Stimulated activated CD4-positive, alpha-beta T cell treated with anti-CD3 and anti-CD28 coated beads, Interleukin-15, amount 100 ng/mL, for 1 hour (primary cell): ENCODE measurements at places on chromosomes 4 and X.

DNA sequence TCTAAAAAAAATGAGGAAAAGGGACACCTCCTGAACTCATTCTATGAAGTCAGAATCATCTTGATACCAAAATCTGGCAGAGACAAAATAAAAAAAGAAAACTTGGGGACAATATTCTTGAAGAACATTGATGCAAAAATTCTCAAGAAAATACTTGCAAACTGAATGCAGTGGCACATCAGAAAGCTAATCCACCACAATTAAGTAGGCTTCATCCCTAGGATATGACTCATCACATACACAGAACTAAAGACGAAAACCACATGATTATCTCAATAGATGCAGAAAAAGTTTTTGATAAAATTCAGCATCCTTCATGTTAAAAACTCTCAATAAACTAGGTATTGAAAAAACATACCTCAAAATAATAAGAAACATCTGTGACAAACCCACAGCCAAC, 98.3 kb downstream of the FAM47B start:
- DNase-seq = no peak

DNA sequence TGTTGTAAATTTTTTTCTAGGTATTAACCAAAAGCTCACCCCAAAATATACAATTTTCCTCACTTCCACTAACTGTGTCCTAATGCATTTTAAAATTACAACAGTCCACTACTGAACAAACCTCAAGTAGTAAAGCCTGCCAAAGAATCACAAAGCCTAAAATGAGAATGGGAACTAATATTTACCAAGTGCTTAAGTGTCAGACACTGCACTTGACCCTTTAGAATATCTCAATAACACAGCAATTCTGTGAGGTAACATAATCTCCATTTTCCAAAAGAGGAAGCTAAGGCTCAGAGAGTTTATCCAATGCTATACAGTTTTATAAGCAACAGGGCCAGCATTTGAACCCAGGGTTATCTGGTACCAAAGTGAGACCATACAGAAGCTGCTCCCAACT, 4.9 kb downstream of the SLC9A7 start:
- no peak for DNase-seq

- DNase-seq = no peak
Measured at GRCh38 chrX:113400193-113400704, 559.6 kb upstream of the AMOT start.

DNA sequence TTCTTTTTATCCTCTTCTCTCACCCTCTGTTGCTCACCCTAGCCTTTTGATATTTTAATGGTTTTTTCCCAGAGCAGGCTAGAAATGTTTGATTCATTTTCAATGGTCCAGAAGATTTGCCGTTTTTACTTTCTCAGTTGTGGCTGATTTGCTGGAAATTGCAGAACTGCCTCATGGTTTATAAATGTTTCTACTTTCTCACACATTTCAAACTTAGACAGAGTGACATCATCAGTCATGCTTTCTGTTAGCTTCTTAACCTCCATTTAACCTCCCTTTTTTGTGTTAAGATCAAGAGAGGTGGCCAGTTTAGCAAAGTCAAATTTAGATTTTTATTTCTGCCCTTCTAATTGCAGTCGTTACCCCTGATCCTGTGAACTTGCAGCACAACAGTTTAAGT, 8.7 kb downstream of the RXFP1 start:
- DNase-seq = no peak

- DNase-seq = no peak
Measured at GRCh38 chr4:137819964-137820383, 287.7 kb upstream of the PCDH18 start.

- DNase-seq = no peak
Measured at GRCh38 chr4:153045111-153045982, 109.2 kb downstream of the FHDC1 start.

- no peak for DNase-seq
Measured at GRCh38 chr4:110808351-110808878, 185.5 kb upstream of the PITX2 start.

GRCh38 chr4:118286685-118287084, 66.1 kb downstream of the PRSS12 start:
- no peak for DNase-seq

DNA sequence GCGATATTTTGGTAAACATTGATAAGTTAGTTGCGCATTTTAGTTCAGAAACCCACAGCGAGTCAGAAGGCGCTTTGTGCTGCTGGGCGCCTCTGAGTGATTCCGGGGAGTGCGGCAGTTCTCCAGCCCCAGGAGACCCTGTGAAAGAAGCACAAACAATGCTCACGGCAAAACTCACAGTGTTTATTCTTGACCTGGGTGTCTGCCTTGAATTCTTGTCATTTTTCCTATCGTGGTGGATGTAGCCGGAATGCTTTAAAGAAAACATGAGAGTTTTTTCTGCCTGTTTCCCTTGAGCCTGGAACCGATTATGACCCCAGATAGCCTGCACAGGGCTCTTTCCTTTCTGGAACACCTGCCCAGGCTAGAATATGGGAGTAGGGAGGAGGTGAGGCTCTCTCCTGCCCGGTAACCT, 6.7 kb downstream of the TBL1X start:
- no peak for DNase-seq

GRCh38 chrX:118536687-118537461, 41.3 kb downstream of the DOCK11 start:
- peak; percentile 23 for DNase-seq

DNA sequence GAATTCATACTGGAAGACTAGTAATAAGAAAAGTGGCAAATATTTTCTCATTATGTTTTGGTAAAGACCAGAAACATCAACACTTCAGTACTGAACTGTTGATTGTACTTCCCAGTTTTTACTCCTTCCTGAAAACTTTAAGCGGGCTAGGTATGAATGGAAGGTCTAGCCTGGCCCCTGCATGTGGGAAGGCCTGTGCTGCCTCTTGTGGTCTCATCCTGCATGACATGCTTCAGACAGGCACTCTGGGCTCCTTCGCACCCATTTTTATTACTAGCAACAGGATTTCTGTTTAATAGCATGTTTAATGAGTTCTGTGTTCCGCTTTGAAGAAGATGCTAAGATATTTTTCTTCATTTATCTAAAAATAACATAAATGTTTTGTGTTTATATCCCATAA, 279.1 kb downstream of the ANK2 start:
- DNase-seq = no peak

GRCh38 chrX:126063984-126064383, 102.1 kb downstream of the DCAF12L2 start:
- DNase-seq = no peak

GRCh38 chrX:24169211-24169610, 19.7 kb downstream of the ZFX start:
- no peak for DNase-seq
